Activated T-cell treated with anti-CD3 and anti-CD28 coated beads, Interleukin-2, amount 50 U/mL, for 24 hours (primary cell): ENCODE measurements at places on chromosomes 2 and 18.
A peak's percentile ranks its signal among the peaks of the same experiment; 100 is the strongest.

GRCh38 chr2:101737478-101738255, 40.2 kb downstream of the MAP4K4 start:
- no peak for DNase-seq

DNA sequence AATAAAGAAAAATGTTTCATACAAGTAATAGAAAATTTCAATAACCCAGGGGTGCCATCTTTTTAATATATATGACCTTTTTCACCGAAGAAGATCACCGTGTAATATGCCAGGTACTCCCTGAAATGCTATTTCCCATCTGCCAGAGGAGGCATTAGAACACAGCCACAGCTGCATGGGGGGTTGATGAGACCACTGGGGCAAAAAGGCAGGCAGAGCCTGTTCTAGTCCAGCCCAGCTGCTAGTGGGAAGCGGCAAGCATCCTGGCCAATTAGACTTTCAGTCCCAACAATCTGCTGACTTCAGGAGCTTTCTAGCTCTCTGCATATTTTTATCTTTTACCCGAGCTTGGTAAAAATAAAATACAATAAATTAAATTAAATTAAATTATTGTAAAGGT, 362.6 kb downstream of the RIT2 start:
- no peak for DNase-seq

DNA sequence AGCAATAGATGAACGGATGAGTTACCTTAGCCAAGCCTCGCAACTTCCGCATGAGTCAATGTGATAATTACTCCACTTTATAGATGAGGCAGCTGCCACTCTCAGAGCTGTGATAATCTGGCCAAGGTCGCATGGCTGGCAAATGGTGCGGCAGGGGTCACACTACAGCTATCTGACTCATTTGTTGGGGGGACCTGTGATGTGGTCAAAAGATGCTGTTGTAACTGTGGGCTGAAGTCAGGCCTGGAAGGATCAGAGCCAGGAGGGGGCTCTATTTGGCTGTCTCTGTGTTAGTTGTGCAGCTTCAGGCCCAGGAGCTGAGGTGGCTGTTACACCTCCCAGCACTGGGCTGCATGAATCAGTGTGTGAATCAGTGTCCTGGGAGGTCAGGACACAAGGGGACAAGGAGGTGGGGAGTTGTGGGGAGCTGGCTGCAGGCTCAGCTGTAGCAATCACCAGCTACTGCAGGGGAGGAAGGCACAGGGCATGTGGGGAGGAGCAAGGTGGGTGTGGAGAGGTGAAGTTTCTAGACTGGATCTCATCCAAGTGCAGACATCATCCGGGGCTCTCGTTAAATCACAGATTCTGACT, 33.1 kb downstream of the NGEF start:
- DNase-seq, result no peak

DNA sequence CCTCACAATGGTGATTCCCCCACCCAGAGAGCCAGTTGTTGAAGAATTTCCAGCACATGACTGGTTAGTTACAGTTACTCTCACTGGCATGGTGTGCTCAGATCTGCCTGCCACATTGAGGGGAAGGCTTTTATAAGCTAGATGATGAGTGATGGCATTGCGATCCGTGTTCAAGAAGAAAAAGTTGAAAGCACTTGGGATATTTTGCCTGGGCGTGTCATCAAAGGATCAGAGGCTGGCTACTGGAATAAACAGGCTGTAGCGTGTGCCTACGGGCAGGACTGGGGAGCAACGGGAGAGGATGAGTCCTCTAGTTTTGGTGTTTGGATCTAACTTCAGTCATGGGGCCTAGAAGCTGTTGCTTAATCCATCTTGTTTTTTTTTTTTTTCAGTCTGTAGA, 175.0 kb downstream of the SETBP1 start:
- DNase-seq, result no peak

DNA sequence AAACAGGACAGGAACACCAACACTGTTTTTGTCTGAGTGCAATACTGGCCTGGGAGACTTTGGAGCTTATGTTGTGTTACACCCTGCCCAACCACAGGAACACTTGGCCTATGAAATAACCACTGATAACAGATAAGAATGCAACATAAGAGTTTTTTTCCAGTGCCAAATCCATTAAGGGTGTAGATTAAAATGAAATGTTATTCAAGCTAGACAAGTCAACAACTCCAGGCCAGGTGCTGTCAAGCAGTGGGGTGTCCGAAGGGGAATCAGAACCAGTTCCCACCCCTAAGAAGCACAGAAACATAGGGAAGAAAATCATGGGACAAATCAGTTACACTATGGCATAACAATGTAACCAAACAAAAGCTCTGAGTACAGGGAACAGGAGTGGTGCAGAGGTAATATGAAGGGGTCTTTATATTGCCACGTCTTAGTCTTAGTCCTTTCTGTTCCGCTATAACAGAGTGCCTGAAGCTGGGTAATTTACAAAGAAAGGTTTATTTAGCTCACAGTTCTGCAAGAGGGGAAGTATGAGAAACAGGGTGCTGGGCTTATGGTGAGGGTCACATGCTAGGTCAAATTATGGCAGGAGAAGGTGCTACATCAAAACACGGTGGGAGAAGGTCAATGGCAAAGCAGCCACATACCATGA, 3.8 kb downstream of the AFG3L2 start:
- DNase-seq, result no peak

GRCh38 chr2:10332402-10333246, 29.9 kb downstream of the HPCAL1 start:
- DNase-seq, result peak; percentile 67

DNA sequence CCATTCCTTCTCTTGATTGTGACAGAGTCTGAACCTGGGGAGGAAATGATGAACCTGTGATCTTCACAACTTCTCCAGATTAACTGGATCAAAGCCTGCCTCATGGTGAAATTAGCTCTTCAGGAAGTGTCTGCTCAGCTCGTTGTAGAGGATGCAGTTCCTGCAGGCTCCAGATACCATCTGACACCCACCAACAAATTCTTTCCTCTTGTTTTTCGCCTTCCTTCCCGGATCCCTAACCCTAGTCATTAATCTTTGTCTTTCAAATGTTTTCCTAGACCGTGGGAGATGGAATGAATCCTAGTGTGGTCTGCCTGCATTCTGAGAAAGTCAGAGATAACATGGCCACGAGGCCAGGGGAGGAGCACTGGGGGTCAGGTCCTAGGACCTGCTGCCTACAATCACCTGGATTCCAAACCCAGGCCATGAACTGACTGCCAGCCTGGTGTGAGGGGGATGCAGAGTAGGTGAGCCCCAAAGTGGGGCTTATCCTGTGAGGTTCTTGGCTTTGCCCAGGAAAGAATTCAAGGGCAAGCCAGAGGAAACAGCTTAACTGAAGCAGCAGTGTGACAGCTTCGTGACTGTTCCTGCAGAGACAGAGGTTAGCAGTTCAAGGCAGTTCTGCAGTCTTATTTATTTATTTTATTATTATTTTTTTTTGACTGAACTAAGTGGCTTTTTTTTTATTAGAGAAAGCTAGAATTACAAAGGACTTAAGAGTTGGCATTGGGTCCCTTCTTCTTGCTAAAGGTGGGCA, 67.8 kb downstream of the DIPK1C start:
- DNase-seq, result no peak
